Heart right ventricle (tissue), 16 donors: ENCODE measurements at places on chromosomes 16 and 17. TPM values are rescaled to one million over a fixed set of nuclear protein-coding genes. Genes with fewer than 3 reads are reported as not detected.
A peak's percentile ranks its signal among the peaks of the same experiment; 100 is the strongest.

DNA sequence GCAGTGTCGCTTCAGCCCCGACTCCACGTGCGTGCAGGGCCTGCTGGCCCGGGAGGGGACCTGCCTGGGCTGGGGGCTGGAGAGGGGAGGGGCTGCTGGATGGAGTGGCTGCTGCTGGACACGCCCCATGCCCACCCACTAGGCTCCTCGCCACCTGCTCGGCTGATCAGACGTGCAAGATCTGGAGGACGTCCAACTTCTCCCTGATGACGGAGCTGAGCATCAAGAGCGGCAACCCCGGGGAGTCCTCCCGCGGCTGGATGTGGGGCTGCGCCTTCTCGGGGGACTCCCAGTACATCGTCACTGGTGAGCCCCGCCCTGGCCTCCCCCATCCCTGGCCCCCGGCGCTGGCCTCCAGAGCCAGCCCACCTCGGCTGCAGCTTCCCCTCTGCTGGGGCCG, 2.4 kb downstream of the BRICD5 start:
- no peak overlapping the region for H3K4me3 ChIP-seq
- DNase-seq: no peak
- H3K4me1 ChIP-seq: peaks cover 33% of the 10 kb centered on the region

DNA sequence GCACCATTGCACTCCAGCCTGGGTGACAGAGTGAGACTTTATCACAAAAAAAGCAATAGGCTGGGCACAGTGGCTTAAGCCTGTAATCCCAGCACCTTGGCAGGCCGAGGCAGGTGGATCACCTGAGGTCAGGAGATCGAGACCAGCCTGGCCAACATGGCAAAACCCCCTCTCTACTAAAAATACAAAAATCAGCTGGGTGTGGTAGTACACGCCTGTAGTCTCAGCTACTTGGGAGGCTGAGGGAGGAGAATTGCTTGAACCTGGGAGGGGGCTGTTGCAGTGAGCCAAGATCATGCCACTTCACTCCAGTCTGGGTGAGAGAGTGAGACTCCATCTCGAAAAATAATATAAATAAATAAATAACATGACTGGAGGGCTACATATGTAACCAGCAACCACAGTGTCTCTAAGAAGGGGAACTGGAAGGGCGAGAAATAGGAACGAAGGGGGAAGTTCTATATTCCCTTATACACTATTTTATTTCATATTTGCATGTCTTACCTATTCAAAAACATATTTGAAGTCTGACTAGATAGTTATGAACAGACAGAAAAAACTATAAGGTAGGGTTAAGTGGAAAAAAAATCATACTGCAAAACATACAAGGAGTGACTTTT, 25.9 kb downstream of the MYH11 start:
- H3K27me3 ChIP-seq: no peaks in the 10 kb centered on the region
- no peaks in the 10 kb centered on the region for H3K36me3 ChIP-seq
- DNase-seq: no peak
- H3K27ac ChIP-seq: no peak overlapping the region
- no peaks in the 10 kb centered on the region for H3K4me1 ChIP-seq
- no peak overlapping the region for H3K4me3 ChIP-seq

DNA sequence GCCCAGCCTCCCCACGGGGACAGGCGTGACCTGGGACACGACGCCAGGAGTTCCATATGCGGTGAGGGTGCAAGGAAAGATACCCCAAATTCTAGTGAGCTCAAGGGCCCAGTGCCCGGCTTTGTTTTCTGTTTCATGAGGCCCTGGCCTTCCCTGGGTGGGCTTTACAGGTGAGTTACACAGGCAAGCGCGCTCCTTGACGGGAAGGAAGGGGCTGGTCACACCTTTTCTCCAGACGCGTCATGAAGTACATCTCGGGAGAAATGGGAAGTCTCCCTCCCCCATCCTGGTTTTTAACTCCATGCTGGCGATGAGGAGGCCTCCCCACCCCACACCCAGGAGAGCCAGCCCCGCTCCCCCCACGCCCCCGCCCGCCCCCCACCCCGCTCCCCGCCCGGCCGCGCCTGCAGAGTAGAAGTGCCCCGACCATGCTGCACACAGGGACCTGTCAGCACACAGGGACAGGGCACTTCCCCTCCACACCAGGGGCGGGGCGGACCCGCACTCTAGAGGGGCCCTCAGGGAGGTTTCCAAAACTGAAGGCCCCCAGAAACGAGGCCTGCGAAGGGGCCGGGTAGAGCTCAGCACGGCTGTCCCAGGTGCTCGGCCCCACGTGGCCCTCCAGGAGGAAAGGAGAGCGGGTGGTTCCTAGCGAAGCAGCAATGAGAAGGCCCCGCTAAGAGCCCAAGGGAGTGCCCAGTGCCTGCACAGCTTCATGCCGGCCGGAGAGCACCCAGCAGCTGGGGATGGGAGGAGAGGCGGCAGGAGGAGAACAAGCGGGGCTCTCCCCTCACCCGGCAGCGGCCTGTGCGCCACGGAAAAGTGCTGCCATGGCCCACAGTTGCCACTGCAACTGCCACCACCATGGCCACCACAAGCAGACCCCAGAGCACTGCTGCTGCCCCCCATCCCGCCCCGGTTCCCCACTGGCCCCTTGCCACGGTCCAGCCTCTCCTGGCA, 7.7 kb downstream of the CYB561 start:
- no peak for DNase-seq
- H3K4me3 ChIP-seq: no peak overlapping the region
- peaks cover 73% of the 10 kb centered on the region for H3K4me1 ChIP-seq
- no peaks in the 10 kb centered on the region for H3K36me3 ChIP-seq

DNA sequence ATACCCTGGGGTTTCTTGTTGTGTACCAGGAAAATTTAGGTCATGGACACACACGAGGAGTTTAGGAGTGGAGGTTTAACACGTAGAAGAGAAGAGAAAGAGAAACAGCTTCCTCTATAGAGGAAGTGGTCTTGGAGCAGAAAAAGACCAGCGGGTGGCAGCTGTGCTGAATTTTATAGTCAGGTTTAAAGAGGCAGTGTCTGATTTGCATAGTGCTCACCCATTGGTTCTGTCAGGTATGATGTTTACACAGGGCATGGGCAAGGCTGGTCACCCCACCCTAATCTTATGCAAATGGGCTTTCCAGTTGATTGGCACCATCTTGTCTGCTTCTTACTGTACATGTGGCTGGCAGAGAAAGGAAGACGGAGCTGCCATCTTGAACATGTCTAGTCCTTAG, 309.0 kb downstream of the CDH13 start:
- no peak for DNase-seq
- no peaks in the 10 kb centered on the region for H3K36me3 ChIP-seq
- H3K27ac ChIP-seq: no peak overlapping the region
- no peak overlapping the region for H3K4me3 ChIP-seq

DNA sequence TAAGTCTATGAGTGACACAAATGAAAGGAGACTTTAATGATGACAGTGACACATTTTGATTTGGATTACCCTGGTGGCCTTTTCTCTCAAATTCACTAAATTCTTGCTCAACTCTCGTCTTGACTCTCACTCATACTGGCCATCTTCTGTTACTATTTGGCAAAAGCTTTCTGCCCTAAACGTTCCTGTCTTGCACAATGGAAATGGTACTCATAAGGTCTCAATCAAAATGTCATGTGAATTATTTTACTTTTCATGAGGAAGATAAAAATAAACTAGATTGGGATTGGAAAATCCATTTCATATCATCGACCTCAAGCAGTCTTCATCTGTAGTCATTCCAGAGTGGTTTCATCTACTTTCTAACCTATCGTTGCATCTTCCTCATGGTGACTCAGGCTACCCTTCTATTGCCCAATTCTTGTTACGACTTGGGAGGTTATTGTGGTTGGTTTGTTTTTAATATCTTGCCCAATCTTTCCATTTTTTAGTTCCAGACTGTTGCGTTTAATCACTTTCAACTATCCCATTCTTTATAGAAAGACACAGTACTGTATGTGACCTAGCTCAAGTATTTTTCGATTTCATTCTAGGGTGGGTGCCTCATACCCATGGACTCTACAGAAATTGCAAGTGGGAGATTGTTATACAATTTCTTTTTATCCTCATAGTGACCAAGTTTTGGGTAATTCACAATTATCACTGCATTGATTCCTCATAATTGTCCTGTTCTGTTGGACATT, 317.2 kb upstream of the KCNJ16 start:
- no peaks in the 10 kb centered on the region for H3K36me3 ChIP-seq
- no peak for DNase-seq
- H3K27ac ChIP-seq: no peak overlapping the region
- no peaks in the 10 kb centered on the region for H3K27me3 ChIP-seq
- no peak overlapping the region for H3K4me3 ChIP-seq

GRCh38 chr16:57576429-57576870, 34.0 kb downstream of the ADGRG5 start:
- H3K27ac ChIP-seq: no peak overlapping the region
- H3K4me1 ChIP-seq: no peaks in the 10 kb centered on the region
- peaks cover 7% of the 10 kb centered on the region for H3K27me3 ChIP-seq
- no peak overlapping the region for H3K4me3 ChIP-seq

DNA sequence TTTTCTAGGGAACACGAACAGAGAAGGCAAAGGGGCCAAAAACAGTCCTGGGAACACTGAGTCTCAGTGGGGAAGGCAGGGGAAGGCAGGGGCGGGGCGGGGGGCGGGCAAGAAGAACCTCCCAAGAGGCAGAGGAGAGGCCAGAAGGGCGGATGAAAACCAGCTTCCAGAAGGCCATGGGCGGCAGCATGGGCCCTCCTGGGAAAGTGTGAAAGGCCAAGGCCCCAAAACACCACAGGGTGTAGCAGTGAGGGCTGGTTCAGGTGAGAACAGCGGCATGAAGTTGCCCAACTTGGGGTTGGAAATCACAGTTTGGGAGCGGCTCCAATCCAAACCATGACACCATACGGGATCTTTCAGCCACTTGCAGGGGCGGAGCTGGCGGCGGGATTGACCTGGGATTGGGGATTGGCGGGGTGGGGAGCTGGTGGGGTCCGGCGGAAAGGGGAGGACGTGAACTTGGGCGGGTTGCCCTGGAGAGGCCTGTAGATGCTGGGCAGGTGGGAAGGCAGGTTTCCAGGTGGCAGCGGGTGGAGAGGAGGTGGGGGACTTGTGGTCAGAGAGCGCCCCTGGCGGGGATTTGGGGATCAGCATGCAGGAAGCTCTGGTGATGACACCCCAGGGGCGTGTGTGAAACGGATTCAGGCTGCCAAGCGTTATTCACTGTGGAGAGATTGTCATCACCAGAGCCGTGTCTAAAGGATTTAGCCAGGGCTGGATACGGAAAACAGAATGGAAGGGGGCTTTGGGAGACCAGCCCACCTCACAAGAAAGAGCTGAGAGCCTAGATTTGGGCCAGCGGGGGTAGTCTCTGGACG, 80.9 kb downstream of the ARHGAP23 start:
- no peak overlapping the region for H3K27ac ChIP-seq
- peaks cover 41% of the 10 kb centered on the region for H3K36me3 ChIP-seq
- H3K4me1 ChIP-seq: peaks cover 5% of the 10 kb centered on the region
- peak; percentile 75 for DNase-seq
- H3K27me3 ChIP-seq: no peaks in the 10 kb centered on the region
- peak overlapping the region; percentile 22 for H3K4me3 ChIP-seq

- no peaks in the 10 kb centered on the region for H3K36me3 ChIP-seq
- DNase-seq: peak; percentile 57
- H3K4me1 ChIP-seq: peaks cover 11% of the 10 kb centered on the region
- H3K27ac ChIP-seq: no peak overlapping the region
- no peak overlapping the region for H3K4me3 ChIP-seq
Observed at GRCh38 chr16:70610273-70611223, 35.8 kb upstream of the IL34 start.

Gene SLFN14
- not detected for polyA plus RNA-seq

Gene CDRT15L2
- not detected for polyA plus RNA-seq

Gene PRSS8
- polyA plus RNA-seq: not detected
